Motor neuron (in vitro differentiated cells): ENCODE measurements at places on chromosomes 2 and 18.
A peak's percentile ranks its signal among the peaks of the same experiment; 100 is the strongest.

GRCh38 chr2:149160195-149160594 lies 121.7 kb downstream of the LYPD6B start:
- no peak for ATAC-seq

- no peak for ATAC-seq
Measured at GRCh38 chr18:34604591-34604990, 105.5 kb upstream of the DTNA start.

DNA sequence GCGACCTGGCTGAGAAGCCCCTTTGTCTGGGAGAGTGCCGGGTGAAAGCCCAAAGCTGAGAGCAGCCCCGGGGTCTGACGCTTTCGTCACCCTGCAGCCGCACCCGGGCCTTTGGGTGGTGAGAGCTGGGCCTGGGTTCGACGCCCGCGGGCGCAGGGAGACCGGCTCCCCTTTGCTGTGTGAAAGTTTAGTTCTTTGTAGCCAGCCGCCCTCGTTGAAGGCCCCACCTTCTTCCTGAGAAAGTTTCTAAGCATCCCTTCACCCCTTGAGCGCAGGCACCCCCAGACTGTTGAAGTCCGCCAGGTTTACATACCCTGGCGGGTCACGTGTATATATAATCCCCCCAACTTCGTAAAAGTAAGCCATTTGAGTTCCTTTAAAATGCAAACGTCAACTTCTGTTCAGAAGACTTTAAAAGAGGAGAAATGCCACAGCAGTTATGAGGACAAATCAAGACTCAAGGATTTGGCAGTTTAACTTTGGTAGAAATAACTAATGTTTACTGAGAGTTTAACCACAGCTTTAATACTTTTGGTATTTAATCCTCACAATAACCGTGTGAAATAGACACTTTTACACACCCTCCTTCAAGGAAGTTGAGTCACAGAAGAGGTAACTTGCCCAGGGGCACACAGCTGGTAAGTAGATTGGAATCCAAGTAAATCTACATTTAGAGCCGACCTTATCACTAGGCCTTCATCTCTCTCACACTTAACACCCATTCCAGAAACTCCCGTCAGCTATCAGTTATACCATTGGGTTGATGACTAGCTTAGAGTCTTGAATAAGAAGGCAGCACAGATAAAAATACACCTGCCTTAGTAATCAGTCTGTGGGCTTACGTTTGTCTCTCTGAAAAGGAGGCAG lies 1.1 kb upstream of the MBOAT2 start:
- peak; percentile 20 for ATAC-seq

DNA sequence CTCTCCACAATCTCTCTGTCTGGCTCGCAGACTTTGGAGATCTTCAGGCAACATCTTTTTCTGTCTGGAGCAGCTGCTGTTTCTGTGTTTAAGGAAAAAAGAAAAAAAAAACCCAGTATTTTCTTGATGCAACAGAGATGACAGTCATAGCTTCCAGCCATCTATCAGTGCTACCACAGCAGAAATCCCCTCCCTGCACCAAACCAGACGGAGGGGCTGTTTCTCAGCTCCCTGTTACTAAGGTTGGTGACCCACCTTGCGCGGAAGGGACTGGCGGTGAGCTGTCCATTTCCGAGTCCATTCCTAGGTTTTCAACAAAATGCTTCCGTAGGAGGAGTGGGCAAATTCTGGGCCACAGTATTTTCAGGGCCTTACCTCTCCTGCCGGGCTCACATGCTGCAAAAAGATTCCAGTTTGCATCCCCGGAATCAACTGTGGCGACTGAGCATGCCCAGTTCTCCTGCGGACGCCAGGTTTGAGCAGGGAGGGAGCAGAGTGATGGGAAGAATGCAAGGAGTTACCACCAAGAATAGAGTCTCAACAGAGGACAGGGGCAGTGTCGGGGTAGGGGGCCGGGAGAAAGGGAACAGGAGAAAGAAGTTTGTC lies 1.2 kb downstream of the SLC4A10 start:
- ATAC-seq: peak; percentile 68

GRCh38 chr2:12720278-12720620 lies 3.5 kb downstream of the TRIB2 start:
- ATAC-seq: no peak

GRCh38 chr2:222701721-222702131 lies 30.3 kb downstream of the MOGAT1 start:
- ATAC-seq: no peak

DNA sequence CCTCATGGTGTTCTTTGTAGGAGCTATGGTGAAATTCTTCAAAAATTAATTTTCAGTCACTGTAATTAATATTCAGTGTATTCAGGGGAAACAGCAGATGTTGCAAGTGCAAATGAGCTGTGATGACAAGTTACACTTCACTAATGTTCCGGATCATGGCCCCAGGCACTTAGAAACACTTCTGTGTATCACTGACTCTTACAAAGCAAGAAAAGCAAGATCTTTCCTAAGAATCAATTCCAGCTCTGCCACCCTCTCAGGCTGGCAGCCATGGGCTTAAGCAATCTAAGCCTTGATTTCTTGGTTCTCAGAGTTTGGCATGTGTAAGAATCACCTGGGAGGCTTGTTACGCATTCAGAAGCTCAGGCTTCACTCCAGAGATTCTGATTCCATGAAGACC lies 78.0 kb downstream of the MARCHF4 start:
- no peak for ATAC-seq

DNA sequence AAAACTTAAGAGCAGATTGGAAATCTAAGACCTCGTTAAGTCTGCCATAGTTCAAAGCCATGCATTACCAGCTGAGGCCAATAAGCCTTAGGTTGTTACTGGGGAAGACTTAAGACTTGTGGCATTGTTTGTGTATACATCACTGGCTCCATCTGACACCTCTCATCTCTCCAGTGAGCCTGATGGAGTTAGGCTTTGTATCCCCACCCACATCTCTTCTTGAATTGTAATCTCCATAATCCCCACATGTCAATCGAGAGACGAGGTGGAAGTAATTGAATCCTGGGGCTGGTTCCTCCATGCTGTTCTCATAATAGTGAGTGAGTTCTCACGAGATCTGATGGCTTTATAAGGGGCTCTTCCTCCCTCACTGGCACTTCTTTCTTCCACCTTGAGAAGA lies 404.6 kb downstream of the ARHGAP15 start:
- no peak for ATAC-seq

DNA sequence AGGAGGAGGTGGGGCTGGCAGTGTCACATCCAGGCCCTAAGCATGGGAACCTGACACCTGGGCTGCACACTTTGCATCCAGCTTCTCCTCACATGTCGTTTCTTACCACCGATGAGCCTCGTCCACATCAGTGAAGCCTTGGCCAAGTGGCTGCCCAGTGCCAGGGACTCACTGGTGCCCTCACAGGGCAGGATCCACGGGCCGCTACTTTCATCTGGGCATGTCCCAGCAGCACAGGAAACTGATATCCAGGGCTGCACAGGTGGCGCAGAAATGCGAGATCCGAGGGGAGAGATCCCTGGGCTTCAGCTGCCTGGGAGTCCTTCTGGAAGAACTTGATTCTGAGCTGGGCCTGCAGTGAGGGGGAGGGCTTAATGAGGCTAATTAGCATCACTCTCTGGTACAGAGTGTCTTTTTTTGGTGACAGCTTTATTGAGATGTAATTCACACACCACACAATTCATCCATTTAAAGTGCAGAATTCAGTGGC lies 291.6 kb upstream of the HDAC4 start:
- ATAC-seq: no peak

- no peak for ATAC-seq
Measured at GRCh38 chr2:152319822-152320570, 15.0 kb upstream of the FMNL2 start.

DNA sequence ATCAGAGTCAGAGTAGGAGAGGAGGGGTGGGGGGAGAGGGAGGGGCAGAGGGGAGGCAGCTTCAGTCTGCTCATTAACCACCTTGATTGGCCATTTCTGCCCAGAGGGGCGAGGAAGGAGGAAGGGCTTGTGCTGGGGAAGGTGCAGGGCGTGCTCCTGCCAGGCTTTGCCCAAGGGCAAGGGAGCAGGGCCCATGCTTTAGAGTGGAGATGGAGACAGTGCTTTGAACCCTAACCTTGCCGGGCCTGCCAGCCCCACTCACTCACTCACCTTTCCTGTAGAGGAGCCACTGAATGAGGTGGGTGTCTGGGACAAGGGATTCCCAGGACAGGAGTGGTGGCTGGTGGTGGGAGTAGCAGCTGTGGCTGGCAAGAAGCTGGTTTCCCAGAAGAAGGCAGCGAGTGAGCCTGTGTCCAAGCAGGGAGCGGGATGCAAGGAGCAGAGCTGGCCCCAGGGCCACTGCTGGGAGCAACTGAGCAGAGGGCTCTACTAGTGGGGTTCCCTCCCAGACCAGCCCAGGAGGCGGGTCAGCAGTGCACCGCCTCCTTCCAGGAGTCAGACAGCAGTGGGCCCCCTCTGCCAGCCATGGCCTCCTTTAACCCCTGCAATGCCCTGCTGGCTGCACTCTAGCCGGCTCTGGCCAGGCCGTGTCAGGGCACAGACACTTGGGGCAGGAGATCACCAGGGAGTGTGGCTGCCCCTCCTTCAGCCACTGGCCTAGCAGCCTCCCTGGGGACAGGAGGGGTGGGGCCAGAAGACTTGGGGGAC lies 3.6 kb upstream of the RUFY4 start:
- no peak for ATAC-seq

GRCh38 chr2:197516393-197516761 lies 511 bp downstream of the MOB4 start:
- ATAC-seq: no peak

GRCh38 chr2:38109732-38110181 lies 33.8 kb upstream of the CYP1B1 start:
- ATAC-seq: no peak

- ATAC-seq: no peak
Measured at GRCh38 chr18:22311301-22311700, 106.4 kb downstream of the CTAGE1 start.

GRCh38 chr2:224259831-224260230 lies 142.1 kb downstream of the FAM124B start:
- no peak for ATAC-seq

- ATAC-seq: no peak
Measured at GRCh38 chr18:45007531-45007930, 326.8 kb downstream of the SETBP1 start.

- ATAC-seq: no peak
Measured at GRCh38 chr2:60025496-60025895, 528.0 kb downstream of the BCL11A start.

DNA sequence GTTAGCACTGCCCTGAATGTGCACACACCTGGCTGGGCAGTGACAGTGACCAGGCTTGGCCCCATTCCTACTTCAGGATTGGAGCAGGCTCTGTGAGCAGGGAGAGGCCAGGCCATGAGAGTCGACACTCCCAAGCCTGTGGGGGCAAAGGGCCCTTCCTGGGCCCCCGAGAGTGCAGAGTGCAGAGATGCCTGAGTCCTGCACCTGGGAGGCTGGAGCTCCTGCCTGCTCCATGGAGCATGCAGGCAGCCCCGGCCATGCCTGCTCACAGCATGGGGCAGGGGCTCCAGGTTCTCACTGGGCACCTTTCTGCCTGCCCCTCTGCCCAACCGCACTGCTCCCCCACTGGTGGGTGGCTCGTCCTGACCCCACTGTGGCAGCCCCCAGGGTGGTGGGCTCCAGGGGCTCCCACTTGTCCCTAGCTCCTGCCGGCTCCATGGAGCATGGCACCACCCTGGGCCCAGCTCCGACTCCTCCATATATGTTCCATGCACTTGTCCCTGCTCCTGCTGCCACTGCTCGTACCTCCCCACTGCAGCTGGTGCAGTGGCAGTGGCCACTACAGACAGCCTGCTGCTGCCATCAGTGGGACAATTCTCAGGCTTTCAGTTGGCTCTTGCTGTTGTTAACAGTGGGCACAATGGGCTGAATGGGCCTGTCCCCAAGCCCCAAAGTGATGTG lies 282.0 kb downstream of the RPRM start:
- ATAC-seq: no peak

DNA sequence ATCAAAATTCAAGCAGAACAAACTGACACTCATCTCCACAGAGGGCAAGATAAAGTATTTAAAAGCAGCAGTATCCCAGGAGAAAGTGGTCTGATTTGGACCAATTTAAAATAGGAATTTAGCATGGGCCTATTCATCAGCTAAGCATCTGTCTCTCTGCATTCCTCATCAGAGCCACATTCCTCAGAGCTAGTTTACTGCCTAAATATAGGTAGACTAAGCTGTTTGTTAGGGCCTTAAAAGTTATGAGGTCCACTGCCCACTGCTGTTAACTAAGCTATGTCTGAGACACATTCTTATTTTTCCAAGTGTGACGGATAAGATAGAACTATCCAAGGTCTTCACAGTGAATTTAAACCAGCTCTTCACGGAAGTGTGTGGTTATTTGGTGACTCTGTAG lies 17.6 kb downstream of the NEB start:
- ATAC-seq: no peak

GRCh38 chr18:3468833-3469232 lies 18.9 kb downstream of the TGIF1 start:
- peak; percentile 53 for ATAC-seq

DNA sequence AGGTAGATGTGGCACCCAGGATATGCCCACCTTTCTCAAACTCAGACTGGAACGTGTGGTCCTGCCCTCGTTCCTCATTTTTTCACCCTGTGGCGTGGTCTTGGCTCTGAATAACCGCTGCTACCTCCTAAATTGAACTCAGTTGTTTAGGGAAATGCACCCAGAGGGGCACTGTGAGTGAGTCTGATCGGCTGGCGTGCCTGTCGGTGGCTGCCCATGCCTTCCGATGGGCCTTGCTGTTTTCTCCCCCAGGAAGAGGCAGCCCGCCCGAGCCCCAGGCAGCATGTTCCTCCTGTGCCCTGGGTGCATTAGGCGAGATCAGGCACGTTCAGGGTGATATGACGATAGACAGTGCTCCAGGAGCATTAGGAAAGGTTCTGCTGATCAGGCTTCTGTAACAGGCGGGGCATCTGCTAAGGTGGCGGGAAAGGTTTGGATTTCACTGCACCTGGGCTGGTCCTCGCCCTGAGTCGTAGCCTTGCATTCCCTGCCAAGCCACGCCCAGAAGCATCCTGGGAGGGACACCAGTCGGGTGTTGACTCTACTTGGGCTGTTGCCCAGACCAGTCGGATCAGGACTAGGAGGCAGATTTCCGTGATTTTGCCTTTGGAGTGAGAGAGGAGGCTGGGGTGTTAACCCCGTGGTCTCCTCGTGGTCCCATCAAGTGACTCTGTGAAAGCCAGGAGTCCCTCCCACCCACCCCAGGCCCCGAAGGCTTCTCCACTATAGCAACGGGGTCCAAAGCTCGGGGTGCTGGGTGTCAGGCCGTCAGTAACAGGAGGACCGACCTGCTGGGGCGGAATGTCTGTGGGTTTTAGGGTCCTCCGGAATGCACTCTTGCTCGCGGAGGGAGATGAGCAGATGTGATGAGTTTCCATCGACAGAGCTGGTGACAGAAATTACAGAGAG lies 75.1 kb downstream of the SH3BP4 start:
- ATAC-seq: peak; percentile 77

- ATAC-seq: no peak
Measured at GRCh38 chr2:240056678-240057077, 3.4 kb upstream of the OR6B3 start.

DNA sequence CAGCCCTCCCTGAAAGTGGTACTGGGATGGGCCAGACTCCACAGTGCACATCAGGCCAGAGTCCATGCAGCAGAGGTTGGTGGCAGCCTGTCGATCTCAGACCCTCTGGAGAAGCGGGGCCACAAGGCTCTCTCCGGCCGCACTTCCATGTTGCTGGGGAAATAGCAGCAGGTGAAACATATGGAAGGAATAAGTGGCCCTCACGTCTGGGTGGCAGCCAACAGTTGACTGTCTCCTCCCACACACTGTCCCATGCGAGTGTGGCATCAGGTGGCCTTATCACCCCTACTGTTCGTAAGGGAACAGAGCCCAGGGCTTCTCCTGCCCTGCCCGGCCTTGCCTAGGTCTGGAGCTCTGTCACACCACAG lies 58.1 kb upstream of the FOSL2 start:
- ATAC-seq: no peak
